ENCODE measurements at places on chromosomes 6 and 20.

GRCh38 chr6:15845492-15845891 lies 182.7 kb upstream of the DTNBP1 start:
- no peak for DNase-seq

- DNase-seq = no peak
Observed at GRCh38 chr6:139030228-139030963, 1.9 kb downstream of the ABRACL start.

DNA sequence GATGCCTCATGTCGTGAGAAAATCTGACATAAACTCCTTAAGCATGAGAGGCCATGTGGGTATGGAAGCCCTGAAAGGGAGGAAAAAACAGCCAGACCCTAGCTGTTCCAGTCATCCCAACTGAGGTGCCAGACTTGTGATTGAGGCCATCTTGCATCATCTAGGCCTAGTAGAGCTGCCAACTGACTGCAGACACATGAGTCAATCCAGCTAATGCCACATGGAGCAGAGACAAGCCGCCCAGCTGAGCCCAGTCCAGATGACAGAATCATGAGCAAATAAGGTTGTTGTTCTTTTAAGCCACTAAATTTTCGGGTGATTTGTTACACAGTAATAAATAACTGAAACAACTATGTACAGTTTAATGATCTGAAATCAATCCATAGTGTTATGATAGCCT lies 680.9 kb downstream of the MAFB start:
- DNase-seq = no peak

DNA sequence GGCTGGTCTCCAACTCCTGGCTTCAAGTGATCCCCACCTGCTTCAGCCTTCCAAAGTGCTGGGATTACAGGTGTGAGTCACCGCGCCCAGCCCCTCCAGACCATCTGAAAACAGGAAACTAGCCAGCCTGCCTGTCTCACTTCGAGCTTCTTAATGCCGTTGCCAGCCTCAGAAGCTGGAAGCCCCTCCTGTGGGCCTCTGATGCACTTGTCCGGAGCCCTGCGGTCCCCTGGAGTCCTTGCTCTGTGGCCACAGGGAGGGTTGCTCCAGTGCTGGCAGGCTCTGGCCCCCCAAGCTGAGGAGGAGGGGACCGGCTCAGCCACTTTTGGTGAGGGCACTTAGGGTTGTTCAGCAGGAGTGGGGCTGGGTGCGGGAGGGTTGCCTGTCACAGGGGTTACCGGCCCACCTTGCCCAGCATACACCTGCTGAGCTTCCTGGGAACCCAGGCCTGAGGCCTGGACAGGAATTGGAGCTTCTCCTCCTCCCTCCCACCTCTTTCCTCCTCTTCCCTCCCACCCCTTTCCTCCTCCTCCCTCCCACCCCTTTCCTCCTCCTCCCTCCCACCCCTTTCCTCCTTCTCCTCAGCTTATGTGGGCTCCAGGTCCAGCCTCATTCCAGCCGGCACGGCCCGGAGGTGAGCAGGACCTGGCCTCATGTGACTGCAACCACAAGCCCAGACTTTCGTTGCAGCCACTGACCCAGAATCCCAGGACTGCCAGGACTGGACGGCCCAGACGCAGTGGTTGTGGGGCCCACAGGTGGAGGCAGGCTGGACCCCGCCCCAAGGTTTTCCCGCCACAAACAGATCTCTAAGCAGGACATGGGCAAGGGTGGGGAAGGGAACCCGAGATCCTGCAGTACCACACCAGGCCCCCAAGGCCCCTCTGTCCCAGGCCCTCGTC lies 9.4 kb upstream of the BIRC7 start:
- no peak for DNase-seq

DNA sequence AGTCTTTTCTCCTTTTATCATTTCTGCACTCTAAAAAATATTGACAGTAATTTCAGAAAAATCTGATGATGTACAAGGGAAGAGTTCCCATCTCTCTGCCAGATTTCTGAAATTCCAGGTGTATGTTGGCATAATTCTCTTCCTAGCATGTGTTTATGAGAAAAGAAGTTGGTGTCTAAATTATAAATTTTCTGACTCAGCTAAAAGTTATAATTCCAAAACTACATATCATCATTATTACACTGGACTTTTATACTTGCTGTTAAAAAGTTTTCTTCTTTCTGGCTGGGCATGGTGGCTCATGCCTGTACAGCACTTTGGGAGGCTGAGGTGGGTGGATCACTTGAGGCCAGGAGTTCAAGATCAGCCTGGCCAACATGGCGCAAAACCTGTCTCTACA lies 135.7 kb upstream of the SAMD5 start:
- DNase-seq = no peak

DNA sequence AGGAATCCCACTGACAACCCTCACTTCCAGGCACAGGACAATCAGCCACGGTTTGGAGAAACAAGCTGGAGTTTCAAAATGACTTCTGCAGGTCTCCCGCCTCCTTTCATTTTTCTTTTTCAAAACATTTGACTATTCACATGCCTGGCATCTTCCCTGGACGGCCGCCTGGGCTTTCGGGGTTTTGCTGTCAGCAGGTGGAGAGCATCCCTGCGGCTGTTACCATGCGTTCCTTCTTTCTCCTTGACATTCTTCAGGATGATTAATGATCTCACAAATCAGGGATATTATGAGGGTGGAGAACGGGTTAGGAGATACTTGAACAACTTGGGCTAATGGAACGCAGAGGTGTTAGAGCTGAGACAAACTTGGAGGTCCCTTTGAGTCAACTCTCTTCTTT lies 60.9 kb downstream of the RAMACL start:
- DNase-seq = no peak

DNA sequence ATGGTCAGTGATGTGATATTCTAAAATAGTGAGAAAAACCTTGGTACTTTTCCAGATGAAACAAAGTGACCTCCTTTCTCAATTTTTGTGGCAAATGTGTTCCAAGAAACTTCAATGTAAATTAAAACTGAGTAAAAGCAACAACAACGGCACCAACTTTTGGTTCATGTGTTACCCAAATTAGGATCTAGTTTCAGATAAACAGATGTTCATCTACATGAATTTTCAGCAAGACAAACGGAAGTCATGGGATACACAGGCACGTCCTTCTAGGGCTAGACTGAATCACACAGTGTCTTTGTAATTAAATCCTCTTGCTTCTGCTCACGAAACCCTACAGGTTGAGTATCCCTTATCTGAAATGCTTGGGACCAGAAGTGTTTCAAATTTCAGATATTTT lies 915.2 kb downstream of the TFAP2A start:
- DNase-seq = no peak
